ENCODE measurements at places on chromosomes 13 and 19.

GRCh38 chr19:47465957-47466356, 5.7 kb downstream of the SLC8A2 start:
- DNase-seq: no peak

- DNase-seq: no peak
Observed at GRCh38 chr13:82772816-82773215, 1109.5 kb downstream of the SLITRK1 start.

DNA sequence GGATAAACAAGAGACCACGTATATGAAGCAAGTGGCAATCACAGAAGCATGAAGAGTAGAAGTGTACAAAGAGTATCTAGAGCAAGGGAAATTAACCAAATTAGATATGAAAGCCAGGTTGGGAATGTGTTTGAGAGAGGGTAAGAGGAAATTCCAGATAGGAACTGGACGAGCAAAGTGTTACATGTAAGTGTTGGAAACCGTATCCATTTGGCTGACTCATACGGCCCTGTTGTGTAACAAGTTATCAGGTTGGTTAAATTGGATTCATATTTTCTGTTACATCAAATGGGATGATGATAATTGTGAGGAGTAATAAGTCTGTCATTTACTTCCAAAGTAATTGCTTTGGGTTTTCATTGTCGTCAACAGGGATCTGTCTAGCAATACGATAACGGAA, 46.7 kb downstream of the RXFP2 start:
- DNase-seq: no peak

GRCh38 chr19:34184880-34185491, 12.7 kb downstream of the LSM14A start:
- DNase-seq: no peak

GRCh38 chr13:99388334-99388923, 81.2 kb upstream of the GPR183 start:
- DNase-seq: no peak

DNA sequence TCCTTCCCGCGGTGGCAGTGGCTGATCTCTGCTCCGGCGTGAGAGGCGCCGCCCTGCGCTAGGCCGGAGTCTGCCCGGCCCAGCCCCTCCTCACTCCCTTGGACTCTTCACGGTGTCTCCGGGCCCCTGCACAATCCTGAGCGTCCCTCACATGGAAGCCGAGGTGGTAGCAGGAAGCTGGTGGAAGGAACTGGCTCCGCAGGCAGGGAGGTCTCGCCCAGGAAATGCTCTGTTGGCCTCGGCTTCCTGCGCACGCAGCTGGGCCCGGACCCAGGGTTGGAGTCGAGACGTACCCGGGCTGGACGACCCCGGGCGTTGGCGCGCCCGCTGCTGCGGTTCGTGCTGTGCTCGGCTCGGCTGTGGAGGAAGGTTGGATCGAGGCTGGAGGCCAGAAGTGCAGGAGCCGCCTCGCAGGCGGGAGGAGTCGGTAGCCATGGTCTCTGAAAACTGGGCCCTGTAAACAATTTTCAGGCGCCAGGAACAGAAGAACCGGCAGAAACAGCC, 46.3 kb downstream of the ZNF724 start:
- DNase-seq: no peak

DNA sequence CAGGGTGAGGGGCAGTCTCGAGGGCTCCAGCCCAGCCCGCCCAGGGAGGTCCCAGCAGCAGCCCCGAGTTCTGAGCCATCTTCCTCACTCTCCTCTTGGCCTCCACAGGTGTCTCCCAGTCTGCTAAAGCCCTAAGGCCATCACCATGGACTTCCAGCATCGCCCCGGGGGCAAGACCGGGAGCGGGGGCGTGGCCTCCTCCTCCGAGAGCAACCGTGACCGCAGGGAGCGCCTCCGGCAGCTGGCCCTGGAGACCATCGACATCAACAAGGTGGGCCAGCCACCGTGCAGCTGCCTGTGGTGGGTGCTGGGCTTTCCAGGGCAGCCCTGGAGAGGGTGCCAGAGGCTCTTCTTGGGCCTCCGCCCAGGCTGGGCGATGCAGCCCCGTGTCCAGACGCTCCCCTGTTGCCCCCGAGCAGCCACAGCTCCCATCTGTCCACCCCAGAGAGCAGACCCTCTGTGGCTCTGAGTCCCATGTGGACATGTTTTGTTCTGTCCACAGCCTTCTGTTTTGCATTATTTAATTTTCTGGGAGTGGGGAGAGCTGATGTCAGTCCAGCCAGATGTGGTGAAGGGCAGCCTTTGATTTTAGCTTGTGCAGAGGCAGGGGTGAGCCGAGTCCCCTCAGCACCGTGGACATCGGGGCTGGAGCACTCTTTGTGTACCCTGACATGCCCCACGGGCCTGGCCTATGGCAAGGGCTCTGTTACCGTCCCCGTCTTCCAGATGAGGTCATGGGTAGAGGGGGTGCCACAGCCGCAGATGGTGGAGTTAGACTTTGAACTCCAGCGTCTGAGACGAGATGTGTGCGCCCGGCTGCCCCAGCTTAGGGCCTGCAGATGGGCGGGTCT, 5.6 kb upstream of the AMH start:
- DNase-seq: no peak

GRCh38 chr13:60620611-60621395, 223.8 kb downstream of the TDRD3 start:
- no peak for DNase-seq

- DNase-seq: no peak
Observed at GRCh38 chr19:34075661-34076091, 96.6 kb upstream of the LSM14A start.

DNA sequence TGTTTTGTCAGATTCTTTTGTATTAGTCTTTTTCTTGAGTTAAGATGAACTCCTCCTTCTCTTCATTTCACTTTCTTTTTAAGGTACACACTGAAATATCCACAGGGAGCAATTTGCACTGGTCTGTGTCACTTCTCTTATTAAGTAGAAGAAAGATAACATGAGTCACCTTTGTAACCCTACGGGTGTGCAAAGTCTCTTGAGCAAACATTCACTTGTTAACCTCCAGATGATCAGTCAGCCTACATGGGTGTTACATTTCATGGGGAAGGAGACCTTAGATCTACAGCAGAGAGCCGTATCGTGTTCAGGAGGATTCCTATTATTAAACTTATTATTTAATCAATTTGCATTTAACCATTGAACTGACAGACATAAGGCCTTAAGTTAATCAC, 5.1 kb downstream of the ZNF507 start:
- DNase-seq: no peak

DNA sequence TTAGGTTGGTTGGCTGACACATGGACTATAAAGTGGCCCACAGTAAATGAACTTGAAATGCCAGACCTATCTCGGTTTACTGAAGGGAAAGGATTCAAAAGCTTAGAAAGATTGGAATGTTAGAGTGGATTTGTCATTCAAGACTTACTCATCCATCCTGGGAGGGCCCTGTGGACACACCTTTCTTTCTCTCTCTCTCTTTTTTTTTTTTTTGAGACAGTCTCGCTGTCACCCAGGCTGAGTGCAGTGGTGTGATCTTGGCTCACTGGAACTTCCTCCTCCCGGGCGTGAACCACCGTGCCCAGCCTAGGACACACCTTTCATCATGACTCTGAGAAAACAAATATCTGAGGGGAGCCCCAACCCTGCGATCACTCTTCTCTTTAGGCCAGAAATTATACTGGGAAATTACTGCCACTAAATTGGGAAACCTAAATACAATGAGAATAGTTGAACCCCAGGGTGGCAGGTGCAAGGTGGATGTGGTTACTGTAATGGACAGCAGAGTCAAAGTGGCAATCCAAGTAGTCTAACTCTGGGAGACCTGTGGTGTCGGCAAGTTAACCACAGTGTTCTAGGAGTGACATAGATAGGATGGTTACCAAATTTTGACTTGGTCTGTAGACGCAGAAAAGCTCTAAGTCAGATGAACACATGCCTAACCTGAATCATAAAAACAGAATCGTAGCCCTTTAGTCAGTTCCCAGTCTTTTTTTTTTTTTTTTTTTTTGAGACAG, 47.1 kb upstream of the ZMYM5 start:
- DNase-seq: no peak

DNA sequence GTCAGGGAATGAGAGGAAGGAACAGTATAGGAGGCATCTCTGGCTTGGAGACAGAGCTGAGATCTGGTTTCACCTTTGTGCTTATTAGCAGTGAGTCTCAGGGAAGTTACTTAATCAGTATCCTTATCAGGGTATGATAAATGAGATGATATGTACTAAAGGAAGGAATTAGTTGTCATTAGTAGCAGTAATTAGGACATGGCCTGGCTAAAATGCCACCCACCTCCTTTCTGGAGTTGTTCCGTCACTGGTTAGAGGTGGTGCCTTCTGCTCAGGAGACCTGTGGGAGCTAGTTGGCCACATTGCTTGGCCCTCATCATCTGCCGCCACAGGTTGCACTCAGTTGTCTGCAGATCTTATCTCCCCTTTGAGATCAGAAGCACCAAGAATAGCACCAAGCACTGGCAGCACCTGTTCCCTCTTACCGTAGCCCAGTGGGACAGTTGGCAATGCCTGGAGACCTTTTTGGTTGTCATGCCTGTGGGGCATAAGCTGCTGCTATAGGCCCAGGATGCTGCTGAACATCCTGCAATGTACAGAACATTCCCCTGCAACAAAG, 4.7 kb downstream of the GPATCH1 start:
- DNase-seq: no peak

GRCh38 chr19:48539503-48540096, 12.4 kb upstream of the SULT2B1 start:
- DNase-seq: no peak
